ENCODE measurements at places on chromosomes 6 and 20.

- peak; percentile 91 for DNase-seq
Observed at GRCh38 chr20:50957798-50958614, at the start of gene DPM1. Gene DPM1 (minus strand): TSS chr20:50958532. CDS start chr20:50958523, 9 bp downstream.

- no peak for DNase-seq
Observed at GRCh38 chr6:84309336-84309735, 81.9 kb upstream of the CEP162 start.

DNA sequence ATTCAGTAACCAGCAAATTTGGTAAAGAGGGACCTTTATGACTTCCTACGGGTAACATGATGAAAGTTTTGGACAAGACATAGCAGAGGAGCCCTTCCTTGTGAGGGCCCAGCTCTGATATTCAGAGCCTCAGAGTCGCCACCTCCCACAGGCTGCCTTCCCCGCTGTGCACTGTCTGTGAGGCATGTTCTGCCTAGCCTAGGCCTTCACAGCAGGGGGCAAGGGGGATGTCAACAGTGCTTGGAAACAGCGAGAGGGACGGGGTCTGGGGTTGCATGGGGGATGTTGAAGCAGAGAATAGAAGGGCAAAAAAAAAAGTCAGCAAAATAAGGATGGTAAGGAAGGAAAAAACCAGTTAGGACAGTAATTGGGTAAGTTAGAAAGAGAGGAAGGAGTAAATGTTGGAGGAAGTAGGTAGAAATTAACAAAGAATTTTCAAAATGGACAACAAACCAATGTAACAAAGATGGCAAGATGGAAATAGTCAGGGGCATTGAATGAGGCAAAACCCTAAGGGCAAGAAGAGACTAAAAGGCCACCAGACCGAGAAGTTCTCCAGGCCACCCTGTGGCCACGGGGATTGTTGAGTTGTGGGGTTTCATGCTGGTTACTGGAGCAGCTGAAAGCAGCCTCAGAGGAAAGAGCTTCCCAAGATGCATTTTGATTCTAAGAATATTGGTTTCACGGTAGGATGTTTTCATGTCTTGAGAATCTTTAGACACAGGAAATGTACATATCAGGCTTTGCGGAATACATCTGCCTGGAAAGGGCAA lies 139.8 kb downstream of the LY86 start:
- DNase-seq, result no peak

DNA sequence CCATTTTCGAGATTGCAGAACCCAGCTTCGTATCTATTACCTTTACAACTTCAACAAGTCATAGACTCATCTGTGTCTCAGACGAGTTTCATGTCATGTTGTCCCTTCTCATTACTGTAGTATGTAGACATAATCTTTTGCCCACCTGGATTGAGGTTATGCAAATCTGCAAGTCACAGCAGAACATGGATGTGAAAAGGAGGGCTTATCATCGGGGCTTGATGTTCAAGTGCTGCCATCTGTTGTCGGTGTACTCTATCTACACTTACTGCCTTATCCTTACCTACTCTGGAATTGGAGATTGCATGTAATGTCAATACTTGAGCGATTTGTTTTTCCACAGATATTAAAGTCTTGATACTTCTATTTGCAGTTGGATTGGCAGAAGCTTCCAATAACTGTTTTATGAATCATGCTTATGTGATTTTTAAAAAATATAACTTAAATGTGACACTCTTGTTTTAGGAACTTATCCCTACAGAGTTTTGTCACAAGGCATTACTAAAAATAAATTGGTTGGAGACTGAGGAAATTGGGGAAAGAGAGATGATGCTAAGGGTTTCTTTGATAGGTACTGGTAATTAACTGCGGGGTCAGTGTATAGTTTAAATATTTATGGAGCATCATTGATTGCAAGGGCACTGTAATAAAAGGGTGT lies 3.0 kb upstream of the GOPC start:
- DNase-seq, result peak; percentile 52

DNA sequence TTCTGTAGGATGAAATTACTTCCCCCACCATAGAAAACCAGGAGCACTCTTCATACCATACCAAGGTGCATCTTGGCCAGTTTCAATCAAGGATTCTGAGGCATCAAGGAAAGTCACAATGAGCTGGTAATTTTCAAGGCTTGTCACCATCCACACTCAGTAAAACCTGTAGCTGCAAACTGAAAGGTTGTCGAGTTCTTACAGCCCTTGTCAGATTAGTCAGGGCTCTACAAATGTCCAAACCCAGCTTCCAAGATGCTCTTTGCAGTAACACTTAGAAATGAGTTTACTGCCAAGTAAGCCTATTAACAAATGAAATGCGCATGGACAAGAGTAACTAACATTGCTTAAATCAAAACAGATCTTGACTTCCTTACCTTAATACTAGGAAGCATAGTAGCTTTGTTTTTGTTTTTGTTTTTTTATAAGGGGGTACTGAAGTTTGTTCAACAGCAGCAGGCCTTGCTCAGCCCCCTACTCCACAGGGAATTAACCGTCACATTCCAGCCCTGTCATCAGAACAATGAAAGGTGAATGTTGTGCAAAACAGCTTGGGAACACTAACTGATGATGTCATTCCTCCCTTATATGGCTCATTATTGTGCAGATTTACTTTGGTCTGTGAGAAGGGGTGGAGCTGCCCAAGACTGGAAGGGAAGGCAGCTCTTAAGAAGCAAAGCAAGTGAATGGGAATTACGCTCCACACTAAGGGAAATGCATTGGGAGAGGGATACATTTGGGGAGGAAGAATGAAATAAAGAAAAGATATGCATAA lies 49.9 kb upstream of the TMEM30A start:
- no peak for DNase-seq

- no peak for DNase-seq
Observed at GRCh38 chr20:43238833-43239232, 49.1 kb upstream of the PTPRT start.

DNA sequence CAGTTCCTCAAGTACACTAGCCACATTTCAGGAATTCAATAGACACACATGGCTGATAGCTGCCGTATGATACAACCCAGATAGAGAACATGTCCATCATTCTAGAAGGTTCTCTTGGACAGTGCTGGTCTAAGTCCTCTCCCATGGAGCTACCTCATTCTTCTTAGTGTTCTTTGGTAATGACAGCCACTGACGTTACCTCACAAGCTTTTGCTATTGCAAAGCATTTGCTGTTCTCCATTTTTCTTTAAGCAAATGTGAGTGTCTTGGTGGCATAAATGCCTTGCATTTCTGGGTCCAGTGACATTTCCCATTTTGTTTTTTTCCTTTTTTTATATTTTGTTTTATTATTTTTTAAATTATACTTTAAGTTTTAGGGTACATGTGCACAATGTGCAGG lies 8.3 kb upstream of the CEBPB start:
- DNase-seq, result no peak

- no peak for DNase-seq
Observed at GRCh38 chr6:94005835-94006234, 586.5 kb upstream of the EPHA7 start.

Measured in ureter (tissue), 1 donor.